ENCODE measurements at places on chromosomes 12 and 14.

DNA sequence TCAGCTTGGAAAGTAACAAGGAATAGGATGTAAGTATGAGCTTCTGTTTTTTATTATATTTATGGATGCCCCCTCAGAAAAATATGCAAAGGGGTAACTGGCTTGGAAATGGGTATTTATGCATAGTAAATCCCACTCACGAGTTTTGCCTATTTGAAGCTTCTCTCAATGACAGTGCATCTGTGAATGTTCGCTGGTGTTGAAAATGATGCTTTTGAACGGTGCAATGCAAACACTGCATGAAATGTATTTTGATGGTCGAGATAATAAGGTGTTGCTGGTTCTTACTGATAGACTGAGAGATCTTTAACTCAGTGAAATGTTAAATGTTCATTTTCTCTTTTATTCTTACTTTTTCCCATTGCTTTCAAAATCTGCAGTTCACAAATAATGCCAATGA, 36.0 kb upstream of the PSEN1 start:
- ATAC-seq: no peak

DNA sequence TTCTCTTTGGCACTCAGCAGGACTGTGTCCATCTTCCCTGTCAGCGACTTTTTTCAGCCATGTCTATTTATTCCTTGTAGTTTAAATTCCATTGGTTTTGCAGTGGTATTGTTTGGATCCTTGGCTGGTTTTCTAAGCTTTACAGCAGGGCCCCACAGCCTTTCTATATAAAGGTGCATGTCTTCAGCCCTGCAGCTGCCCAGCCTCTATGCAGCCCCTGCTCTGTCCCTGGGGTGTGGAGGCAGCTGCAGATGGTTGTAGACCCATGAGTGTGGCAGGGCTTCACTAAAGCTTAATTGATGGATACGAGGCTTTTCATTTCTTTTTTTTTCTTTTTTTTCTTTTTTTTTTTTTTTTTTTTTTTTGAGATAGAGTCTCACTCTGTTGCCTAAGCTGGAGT, 29.7 kb downstream of the SFSWAP start:
- no peak for ATAC-seq

DNA sequence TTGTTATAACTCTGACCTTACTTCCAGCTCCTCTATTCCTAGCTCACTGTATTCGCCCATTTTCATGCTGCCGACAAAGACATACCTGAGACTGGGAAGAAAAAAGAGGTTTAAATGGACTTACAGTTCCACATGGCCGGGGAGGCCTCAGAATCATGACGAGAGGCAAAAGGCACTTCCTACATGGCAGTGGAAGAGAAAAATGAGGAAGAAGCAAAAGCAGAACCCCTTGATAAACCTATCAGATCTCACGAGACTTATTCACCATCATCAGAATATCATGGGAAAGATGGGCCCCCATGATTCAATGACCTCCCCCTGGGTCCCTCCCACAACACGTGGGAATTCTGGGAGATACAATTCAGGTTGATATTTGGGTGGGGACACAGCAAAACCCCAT, 14.5 kb upstream of the PHC1 start:
- ATAC-seq: no peak

GRCh38 chr12:3820122-3820521, 53.1 kb downstream of the PARP11 start:
- ATAC-seq: no peak

DNA sequence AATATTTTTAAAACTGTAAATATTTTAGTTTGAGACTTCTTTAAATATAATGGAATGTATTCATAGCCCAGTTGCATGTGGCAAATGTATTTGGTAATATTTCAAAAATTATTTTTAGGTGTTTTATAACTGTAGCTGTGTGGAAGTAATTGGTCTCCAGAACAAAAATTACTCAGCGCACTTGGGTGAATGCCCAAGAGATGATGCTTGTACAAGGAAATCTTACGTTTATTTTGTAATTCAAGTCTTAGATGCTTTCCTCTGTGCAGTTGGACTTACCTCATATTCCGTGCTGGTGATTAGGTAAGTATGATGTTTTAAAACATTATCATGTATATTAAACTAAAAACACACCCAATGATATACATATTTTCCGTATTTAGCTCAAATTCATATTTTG, 76.7 kb upstream of the SLCO1B1 start:
- no peak for ATAC-seq

- ATAC-seq: no peak
These were observed 9.3 kb upstream of the ESR2 start for GRCh38 chr14:64303471-64303917.

GRCh38 chr14:28879573-28879996, 113.0 kb downstream of the FOXG1 start:
- ATAC-seq: no peak

- ATAC-seq: no peak
These were observed 32.0 kb downstream of the DAO start for GRCh38 chr12:108911915-108912314.

GRCh38 chr14:78764240-78764639, 594.1 kb downstream of the NRXN3 start:
- ATAC-seq: no peak

DNA sequence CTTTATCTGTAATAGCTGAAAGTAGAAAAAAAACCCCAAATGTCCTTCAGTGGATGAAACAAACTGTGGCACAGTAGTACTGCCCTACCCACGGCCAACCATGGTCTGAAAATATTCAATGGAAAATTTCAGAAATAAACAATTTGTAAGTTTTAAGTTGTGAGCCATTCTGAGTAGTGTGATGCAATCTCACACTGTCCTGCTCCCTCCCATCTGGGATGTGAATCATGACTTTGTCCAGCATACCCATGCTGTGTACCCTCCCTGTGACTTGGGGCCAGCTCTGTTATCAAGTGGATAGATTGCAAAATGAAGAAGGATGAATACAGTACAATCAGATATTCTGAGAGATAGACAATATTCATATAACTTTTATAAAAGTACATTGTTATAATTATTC, 106.2 kb downstream of the SMOC1 start:
- ATAC-seq: no peak

DNA sequence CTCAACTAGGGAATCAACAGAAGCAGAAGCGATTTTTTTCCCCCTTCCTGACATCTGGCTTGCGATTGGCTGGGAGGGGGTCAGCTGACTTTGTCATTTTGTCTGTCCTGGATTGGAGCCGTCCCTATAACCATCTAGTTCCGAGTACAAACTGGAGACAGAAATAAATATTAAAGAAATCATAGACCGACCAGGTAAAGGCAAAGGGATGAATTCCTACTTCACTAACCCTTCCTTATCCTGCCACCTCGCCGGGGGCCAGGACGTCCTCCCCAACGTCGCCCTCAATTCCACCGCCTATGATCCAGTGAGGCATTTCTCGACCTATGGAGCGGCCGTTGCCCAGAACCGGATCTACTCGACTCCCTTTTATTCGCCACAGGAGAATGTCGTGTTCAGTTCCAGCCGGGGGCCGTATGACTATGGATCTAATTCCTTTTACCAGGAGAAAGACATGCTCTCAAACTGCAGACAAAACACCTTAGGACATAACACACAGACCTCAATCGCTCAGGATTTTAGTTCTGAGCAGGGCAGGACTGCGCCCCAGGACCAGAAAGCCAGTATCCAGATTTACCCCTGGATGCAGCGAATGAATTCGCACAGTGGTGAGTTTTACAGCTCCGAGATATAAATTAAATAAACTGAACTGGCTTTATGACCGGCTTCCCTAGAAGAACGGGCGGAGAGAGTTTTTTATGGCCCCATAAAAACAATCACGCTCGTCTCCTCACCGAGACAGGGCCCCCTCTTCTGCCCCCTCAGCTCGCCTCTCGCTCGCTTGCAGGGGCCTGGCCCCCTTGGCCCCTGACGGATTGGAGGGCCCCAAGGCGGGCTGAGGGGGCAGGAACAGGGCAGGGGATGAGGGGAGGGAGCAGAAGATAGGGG, at the start of gene HOXC6:
Gene HOXC6 (plus strand): TSS at position 127 of the 888 bp plus-strand sequence. CDS start 82 bp downstream, at position 209.
- no peak for ATAC-seq

- ATAC-seq: no peak
These were observed 333.9 kb downstream of the CEP128 start for GRCh38 chr14:80607430-80608190.

GRCh38 chr14:65599375-65599774, 186.8 kb downstream of the FUT8 start:
- no peak for ATAC-seq

DNA sequence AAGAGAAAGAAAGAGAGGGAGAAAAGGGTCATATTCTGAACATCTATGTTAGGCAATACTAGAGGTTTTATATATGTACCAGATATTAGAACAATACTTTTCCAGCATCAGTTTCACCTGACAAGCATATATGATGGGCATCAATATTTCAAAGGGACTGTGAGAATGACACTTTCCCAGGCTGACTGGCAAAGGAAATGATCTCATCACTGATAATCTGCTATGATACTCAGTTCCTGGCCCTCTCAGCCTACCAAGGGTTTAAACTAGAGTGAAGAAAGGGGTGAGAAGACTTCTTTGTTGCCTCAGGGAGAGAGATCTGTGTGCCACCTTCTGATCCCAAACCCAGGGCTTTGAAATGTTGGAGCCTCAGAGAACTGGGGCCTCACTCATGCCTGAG, 183.5 kb downstream of the TTC8 start:
- ATAC-seq: no peak

GRCh38 chr14:33917661-33918060, 33.2 kb downstream of the EGLN3 start:
- no peak for ATAC-seq

DNA sequence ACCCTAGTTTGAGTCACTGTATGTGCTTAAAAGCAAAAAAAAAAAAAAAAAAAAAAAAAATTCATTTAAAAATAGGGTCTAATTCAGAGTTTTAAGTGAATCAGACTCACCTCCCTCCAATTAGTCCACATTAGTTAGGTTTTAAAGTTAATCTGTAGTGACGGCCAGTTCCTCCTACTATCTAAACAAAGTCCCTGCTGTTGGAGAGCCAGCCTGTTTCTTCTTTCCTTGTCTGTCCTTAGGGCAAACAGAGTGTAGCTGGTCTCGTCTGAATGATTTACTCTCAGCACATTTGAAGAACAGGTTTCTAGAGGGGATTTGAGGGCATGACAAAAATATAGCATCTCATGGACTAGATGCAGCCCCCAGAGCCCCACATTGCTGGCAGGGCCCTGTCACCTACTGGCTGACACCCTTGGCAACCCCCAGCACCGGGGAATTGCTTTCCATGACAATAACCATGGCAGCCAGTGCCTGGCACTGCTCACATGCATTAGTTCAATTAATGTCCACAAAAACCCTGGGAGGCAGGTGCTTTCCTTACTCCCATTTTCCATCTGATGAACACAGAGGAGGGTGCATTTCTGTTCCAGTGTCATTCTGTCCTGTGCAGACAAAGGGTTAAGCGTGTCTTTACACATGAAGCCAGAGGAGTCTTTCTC, 138.3 kb downstream of the PLXNC1 start:
- ATAC-seq: no peak

DNA sequence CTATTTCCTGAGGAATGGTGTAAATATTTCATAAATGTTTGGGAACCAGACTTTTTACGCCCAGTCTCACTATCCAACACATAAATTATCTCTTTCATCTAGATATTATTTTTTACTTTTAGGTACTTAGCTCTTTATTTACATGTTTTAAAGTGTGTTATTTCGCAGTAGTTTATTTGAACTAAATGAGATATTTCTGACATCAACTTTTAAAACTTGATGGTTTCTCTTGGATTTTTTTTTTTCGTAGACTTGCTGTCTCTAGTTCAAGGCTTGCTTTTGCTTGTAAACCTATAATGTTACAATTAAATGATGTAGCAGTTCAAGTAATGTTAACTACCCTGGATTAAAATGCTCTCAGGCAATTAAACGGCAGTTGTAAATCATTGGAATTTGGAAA, 241.7 kb upstream of the PDE3A start:
- no peak for ATAC-seq

DNA sequence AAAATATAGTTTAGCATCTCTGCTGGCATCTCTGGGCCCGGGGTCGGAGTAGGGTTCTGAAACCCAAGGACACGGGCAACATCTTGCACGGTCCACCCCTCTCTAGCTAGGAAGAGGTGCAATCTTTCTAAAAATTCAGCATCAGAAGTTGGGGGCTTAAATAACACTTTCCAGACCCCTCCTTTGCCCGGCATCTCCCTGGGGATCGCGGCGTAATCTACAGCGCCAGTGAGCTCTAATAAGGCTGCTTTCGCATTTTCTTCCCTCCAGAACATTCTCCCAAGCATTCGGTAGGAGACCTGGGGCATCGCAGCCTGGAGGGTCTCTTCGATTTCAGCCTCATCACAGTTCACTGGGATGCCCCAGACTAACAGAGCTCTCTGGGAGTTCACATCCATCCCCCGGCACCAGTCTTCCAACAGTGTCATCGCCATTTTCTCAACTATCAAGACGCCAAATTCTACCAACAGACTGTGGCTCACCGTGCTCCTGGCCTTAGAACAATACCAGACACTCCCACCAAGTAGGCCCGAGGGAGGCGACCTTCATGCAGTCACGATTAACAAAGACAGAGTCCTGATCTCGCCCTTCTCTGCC, 880 bp downstream of the PNMA1 start:
- peak; percentile 0 for ATAC-seq

DNA sequence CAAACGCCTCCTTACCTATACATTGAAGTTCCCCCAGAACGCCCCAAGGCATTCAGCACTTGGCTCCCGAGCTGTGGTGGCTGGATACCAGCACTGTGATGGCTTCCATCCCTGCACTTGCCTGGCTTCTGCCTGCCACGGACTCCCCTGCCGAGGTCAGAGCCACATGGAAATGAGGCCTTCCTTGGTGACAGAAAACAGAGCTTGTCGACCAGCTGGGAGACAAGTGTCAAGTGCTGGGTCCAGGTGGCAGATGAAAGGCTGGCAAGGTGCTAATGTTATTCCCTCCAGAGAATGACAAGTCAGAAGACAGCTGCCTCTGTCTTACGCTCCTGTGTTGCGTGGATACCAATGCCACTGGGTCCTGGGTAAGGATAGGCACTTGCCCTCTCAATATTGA, 26.2 kb upstream of the GNG2 start:
- ATAC-seq: no peak

DNA sequence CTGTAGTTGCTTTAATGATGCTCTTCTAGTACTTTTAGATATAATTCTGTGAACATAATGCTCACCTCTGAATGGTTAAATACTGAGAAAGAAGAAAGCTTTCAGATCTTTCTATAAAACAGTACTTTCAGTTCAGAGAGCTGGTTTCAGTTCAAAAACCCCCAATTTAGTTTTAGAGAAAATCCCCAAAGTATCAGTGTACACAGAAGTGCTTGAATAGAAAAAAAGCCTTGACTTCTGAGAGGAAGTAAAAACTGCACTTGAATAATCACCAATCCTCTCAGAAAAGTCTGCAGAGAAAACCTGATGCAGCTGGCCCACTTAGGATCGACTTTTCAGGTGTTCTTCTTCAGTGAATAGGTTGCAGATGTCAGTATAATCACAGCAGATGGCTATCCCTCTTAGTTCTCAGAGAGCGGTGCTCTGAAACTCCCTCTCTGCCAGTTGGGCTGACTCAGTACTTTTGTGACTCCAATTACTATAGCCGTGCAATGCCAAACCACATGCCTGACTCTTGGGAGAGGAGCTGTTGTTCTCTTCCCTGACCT, 616.3 kb downstream of the LRFN5 start:
- ATAC-seq: peak; percentile 77

- no peak for ATAC-seq
These were observed 119.7 kb downstream of the PTCSC3 start for GRCh38 chr14:36056845-36057244.

All from stimulated activated memory B cell treated with anti-CD40 and anti-IgM and Interleukin-4, amounts not matched to agents 10 μg/mL and 1 μg/mL and 100 μg/mL, for 72 hours (primary cell).